ENCODE measurements at places on chromosomes 11 and 22.

- DNase-seq = no peak
Observed at GRCh38 chr11:63609971-63610580, 4.2 kb downstream of the PLAAT3 start.

- DNase-seq = no peak
Observed at GRCh38 chr11:40186437-40187263, 1272.8 kb downstream of the LRRC4C start.

DNA sequence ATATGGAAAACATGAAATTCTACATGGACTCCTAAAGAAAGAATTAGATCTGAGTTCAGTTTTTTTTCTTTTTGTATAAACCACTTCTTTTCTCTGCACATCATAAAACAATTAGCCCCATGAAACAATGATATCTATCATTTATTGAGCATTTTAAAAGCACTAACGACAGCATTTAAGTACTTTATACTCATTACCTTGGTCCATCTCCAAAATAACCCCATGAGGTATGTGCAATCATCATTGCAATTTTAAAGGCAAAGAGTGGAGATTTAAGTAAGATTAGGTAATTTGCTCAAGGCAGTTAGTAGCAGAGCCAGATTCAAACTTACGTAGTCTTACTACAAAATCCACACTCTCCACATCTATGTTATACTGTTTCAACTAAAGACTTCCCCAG lies 177.7 kb upstream of the RAG2 start:
- DNase-seq = no peak

DNA sequence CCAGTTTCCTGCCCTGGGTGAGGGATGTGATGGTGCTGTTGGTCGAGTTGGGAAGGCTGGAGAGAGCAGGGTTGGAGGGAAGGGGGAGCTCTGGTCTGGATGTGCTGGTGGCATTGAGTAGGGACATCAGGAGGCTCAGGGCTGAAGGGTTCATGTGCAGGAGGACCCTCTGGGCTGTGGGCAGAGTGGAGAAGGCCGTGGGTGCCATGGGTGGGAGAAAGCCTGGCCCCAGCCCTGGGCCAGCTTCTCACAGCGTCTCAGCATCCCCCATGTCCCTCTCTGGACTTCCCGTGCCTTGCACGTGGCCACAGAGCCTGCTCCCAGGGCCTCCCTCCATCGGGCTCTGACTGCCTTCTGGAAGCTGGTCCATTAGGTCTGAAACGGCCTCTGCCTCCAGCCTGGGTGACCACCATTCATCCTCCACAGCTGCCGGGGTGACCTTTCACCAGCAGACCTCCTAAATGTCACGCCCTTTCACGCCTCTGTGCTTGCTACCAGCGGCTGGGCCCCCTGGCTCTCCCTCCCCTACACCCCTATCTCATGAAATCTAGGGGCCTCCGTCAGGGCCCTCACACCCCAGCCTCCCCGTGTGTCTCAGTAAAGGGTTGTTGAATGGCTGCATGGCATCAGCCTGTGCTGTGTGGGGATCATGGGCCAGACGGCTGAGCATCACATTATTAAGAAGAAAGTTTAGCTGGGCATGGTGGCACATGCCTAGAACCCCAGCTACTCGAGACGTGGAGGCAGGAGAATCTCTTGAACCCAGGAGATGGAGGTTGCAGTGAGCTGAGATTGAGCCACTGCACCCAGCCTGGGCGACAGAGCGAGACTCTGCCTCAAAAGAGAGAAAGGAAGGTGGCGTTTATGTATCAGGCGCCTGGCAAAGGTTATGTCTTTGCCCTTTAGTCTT lies 25.5 kb downstream of the MYO7A start:
- DNase-seq = no peak

DNA sequence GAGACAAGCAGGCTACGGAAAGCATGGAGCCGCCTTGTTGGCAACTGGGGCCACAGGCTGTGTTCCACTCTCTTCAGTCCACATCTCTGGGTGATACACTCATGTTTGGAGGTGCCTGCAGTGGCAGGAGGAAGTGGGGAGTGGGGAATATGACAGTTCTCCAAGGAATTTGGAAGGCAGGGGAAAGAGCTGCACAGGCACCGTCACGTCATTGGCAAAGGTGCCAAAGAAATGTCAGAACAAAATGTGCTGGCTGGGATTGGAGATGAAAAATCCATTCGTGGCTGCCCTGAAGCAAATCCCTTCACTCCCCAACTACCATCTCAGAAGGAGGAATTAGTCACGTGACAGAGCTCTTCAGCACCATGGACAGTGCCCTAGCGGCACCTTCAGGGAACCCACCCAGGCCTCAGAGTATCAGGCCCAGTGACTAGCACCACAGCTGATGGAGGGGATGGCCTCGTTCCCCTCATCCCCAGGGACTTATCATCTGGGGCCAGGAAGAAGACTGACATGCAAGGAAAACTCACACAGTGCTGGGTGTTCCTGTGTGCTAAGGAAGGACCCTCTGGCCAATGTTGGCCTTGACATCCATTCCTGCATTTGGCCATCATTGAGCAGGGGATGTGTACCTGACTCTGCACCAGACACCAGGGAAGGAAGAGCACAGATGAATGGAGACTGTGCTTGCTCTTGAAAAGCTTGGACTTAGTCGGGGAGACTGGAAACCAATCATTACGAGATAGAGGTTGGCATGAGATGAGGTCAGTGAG lies 48.5 kb upstream of the PRDM11 start:
- DNase-seq = peak; percentile 25

GRCh38 chr11:100639140-100639539 lies 47.9 kb upstream of the ARHGAP42 start:
- DNase-seq = peak; percentile 11

- no peak for DNase-seq
Observed at GRCh38 chr11:10899121-10899830, 41.4 kb upstream of the ZBED5 start.

GRCh38 chr11:27904358-27905055 lies 203.4 kb downstream of the KIF18A start:
- peak; percentile 84 for DNase-seq

- DNase-seq = no peak
Observed at GRCh38 chr11:102478673-102479299, 26.2 kb upstream of the TMEM123 start.

DNA sequence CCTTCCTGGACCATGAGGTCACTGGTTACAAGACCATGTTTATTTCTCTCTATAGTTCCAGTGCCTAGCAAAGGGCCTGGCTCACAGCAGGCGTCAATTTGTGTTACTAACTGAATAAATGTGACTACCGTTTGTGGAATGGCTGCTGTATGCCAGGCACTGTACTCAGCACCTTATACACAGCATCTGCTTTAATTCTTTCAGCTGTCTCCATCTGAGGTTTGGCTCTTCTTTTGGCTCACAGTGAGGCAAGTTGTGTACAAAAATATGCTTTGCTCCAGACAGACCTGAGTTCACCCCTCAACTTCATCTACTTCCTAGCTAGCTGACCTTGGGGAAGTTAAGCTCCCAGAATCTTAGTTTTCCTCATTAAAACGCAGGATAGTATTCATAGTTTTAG lies 75.3 kb upstream of the PHOX2A start:
- no peak for DNase-seq

GRCh38 chr11:113874581-113875233 lies 665 bp downstream of the USP28 start:
- no peak for DNase-seq

DNA sequence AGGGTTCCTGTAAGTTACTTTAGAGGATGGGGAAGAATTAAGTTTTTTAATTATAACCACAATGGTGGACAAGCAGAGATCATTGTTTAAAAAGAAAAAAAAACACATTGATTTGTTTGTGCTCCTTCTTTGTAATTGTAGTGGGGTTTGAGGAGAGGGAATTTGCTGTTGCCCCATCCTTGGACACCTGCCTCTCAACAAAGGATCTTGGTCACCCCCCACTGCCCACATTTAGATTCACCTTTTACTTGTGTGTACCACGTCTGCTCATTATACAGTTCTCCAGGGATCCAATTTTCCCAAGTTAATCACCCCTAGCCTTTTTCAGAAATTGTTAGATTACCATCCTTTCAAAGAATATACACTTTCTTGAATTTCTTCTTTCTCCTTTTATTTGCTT lies 53.0 kb downstream of the DNAJC24 start:
- no peak for DNase-seq

GRCh38 chr11:72579816-72580641 lies 94.2 kb downstream of the PDE2A start:
- no peak for DNase-seq

DNA sequence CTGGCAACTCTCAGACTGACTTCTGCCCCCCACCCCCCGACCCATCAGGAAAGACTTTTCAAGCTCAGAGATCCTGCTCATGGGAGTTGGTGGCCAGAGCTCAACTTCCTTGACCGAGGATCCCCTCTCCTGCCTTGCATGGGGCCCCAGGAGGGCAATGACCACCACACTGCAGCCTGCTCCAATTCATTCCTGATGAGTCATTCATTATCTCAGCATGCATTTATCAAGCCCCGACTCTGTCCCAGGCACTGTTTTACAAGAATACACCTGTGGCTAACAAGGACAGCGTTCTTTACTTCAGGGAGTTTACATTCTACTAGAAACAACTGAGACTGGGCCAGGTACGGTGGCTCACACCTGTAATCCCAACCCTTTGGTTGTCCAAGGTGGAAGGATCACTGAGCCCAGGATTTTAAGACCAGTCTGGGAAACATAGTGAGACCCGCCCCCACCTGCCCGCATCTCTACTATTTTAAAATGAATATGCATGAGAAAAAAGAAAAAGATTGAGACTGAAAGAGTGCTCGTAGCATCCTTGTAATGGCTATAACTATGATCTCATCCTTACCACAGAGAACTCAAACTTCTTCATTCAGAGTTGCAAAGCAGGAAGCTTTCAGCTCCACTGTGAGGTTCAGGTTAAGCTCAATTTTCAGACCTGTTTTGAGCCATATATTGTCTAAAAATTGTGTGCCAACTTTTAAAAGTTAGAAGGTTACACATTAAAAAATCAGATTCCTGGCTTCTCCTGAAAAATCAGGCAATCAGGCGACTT lies 60.4 kb downstream of the FEZ1 start:
- no peak for DNase-seq

GRCh38 chr11:92300876-92301275 lies 76.3 kb downstream of the FAT3 start:
- no peak for DNase-seq

GRCh38 chr11:4862447-4863236 lies 13.6 kb upstream of the OR51S1 start:
- DNase-seq = no peak

DNA sequence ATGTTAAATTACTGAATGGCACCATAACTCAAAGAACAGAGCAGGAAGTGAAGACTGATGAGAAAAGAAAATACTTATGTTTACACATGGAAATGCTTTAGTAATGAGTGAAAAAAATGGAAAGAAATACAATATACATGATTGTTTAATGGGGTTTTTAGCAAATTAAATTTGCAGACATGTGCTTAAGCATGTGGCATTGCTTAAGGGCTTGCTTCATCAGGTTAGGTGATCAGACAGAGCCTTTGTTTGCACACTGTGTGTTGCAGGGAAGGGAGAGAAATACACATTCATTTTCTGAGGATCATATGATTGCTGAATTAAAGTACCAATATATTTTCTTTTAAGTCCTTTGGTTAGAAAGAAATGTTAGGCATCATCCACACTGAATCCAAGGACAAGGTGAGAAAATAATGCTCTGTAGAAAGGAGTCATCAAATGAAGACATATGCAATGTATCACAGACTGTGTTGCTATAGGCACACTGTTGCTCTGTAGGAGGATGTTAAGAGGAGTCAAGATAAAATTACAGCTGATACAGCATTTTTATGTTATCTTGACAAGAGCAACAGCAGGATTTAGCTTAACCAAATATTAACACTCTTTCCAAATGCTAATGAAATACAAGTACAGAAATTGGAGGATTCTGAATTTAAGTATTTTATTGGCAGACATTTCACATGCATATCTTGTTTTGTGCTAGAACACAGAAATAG lies 23.4 kb upstream of the ARHGAP20 start:
- DNase-seq = no peak

- DNase-seq = no peak
Observed at GRCh38 chr11:28480406-28480805, 372.2 kb downstream of the METTL15 start.

- DNase-seq = peak; percentile 99
Observed at GRCh38 chr11:18634140-18635032, at the start of gene SPTY2D1. Gene SPTY2D1, minus strand, starts transcription at chr11:18634342. Its CDS starts 85 bp downstream, at chr11:18634257.

DNA sequence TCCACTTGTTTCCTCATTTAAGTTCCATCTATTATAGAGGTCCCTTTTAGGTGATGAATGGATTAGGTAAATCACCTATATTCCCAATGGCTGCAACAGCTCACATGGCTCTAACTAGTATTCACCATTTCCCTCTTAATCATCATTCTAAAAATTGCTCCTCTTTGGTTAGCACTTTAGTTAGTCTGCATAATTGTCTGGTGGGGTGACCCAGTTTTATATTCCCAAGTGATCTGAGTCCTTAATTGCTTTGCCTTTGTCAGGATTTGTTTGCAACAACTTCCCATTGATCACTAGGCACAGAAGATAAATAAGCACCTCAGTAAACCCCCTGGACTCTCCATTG lies 395.2 kb downstream of the RAB38 start:
- no peak for DNase-seq

DNA sequence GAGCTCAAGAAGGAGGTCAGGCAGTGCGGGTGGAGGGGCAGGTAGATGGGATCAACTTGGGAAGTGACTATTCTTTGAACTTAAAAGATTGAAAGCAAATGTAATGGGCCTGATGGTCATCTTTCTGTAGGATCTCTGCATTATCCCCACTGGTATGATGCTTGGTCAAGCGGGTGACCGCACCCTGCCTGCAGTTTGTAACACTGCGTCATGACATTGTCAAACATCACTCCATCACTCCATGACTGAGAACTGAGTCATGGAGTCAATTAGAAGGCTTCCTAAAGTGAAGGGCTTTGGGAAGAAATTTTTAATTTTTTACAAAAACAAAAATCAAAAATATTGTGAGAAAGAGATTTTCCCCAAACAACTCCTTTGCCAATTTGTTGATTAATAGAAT lies 62.4 kb upstream of the BMAL1 start:
- peak; percentile 71 for DNase-seq

GRCh38 chr11:113971506-113972195 lies 3.3 kb upstream of the HTR3A start:
- no peak for DNase-seq

GRCh38 chr11:114762408-114762807 lies 84.1 kb downstream of the NXPE2 start:
- DNase-seq = peak; percentile 21

DNA sequence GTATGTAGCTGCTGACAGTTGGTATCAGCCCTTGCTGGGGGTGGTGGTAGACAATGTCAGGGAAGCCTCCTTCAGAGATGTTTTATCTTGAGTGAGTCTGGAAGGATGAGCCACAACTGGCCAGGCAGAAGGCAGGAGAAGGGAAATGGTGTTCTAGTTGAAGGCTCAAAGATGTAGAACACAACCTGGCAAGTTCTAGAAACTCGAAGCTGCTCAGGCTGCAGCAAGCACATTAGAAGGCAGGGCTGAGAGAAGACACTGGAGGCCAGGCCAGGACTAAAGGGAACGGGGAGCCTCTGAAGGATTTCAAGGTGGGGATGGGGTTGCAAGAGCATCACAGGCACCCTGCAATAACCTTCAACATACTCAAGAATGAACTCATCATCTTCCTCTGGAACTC lies 40.4 kb downstream of the USP35 start:
- DNase-seq = no peak

GRCh38 chr11:114136686-114137640 lies 77.5 kb downstream of the ZBTB16 start:
- DNase-seq = no peak

Data from HFFc6 (cell line).